ENCODE measurements at places on chromosomes 7 and 10.

DNA sequence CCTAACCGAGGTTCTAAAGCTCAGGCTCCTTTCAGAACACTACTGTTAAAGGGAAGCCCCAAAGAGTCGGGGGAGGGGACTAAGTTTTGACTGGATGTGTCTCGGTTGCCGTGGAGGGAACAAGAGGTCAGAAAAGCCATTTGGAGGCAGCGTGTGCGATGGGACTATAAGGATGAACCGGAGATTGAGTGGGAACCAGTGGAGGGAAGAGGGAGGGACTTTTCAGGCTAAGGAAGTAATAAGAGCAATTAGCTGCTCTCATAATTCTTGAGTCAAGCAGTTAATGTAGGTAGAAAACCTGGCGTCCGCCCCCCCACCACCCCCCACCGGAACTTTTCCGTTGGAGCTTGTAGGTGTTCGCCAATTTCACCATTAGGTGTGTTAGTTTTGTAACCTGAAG lies 491 bp upstream of the AKAP9 start:
- DNase-seq: no peak

GRCh38 chr7:155710530-155710929 lies 66.1 kb downstream of the RBM33 start:
- DNase-seq: no peak

- DNase-seq: no peak
These were observed 11.1 kb upstream of the ENO4 start for GRCh38 chr10:116838143-116838725.

DNA sequence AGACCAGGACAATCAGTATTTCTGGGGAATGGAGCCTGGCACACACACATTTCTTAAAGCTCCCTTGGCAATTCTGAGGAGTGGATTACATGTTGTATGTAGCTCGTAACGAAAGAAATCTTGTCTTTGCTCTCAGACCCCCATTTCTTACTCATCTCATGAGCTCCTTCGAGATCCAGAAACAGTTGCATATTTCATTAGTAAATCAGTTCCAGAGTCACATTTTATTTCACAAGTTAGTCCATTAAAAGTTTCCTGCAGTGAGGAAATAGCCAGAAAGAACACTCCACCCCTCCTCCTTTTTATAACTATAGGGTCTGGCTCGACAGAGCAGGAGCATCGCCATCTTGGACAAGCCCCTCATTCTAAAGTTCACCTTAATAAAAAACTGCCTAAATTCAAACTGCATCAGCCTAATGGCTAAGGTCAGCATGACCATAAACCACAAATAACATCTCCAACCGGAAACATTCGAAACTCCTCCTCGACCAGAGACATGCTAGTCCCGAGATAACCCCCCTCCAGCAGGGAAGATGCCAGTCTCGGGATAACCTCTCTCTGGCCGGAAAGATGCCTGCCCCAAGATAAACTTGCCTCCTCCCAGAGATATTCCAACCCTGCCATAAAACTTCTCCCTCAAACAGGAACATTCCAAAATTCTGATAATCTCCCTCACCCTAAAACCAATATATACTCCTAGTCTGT lies 7.4 kb downstream of the EGFR start:
- no peak for DNase-seq

GRCh38 chr7:112160130-112160770 lies 45.9 kb downstream of the DOCK4 start:
- DNase-seq: no peak

DNA sequence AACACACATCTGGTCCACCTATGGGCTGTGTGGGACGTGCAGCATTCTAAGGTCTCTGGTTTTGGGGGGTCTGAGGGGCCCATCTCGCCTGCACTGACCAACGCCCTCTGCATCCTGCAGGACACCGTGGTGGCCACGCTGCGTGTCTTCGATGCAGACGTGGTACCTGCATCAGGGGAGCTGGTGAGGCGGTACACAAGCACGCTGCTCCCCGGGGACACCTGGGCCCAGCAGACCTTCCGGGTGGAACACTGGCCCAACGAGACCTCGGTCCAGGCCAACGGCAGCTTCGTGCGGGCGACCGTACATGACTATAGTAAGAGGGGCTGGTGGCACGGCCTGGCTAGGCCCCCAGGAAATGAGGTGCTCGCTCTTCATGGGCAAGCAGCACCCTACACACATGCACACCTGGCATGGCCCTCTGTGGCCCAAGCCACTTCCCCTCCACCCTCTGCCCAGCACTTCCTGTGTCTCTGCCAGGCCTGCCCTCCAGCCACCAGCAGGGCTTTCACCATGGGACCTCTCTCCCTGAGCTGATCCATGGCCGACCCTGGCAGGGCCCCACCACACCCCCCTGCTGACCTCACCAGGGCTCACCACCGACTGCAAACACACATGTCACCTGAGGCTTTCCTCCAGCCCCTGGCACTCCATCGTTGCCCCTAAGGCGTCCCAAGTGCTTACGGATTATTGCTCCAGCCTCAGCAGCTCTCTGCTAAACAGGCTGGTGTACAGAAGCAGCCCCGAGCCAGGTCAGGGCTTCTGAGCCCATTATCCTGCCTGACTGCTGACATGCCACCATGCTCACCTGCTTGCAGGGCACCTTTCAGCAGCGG lies 29.6 kb downstream of the RET start:
- no peak for DNase-seq

- no peak for DNase-seq
These were observed 67.2 kb downstream of the ADD3 start for GRCh38 chr10:110074758-110075671.

DNA sequence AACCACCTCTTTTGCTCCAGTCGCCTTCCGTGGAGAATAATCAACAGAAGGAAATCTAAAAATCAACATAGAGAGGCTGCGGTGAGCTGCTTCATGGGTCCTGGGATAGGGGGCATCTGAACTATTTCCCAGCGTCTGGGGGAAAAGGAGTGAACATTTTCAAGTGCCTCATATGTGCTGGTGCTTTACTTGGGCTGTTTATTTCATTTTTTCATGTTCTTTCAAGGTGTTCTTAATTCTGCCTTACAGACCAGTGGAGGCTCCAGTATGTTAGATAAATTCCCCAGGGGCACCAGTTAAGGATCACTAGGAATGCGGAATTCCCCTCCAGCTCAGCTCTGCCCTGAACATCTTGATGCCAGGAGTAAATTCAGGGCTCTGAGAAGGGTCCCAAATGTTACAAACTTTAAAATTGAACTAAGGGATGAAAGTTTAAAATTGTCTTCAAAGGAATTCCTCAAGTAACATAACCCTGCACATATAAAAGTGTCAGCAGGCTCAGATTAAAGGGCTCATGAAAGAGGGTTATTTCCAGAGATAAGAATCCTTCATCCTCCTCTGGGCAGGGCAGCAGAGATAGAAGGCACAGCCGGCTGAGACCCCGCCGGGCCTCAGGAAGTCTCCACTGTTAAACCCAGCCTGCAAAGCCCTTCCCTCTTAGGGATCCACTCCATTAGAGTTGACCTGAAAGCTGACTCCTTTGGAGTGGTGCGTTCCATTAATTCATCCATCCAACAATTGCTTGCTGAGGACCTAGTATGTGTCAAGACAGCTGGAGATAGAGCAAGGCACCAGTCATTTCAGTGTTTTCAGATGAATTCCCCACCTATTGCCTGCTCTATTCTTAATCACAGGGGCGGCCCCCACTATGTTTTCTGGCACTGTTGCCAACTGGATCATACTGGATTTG lies 345.8 kb downstream of the KCNMA1 start:
- DNase-seq: no peak

- no peak for DNase-seq
These were observed 4.9 kb downstream of the TRIM8 start for GRCh38 chr10:102648889-102649796.

DNA sequence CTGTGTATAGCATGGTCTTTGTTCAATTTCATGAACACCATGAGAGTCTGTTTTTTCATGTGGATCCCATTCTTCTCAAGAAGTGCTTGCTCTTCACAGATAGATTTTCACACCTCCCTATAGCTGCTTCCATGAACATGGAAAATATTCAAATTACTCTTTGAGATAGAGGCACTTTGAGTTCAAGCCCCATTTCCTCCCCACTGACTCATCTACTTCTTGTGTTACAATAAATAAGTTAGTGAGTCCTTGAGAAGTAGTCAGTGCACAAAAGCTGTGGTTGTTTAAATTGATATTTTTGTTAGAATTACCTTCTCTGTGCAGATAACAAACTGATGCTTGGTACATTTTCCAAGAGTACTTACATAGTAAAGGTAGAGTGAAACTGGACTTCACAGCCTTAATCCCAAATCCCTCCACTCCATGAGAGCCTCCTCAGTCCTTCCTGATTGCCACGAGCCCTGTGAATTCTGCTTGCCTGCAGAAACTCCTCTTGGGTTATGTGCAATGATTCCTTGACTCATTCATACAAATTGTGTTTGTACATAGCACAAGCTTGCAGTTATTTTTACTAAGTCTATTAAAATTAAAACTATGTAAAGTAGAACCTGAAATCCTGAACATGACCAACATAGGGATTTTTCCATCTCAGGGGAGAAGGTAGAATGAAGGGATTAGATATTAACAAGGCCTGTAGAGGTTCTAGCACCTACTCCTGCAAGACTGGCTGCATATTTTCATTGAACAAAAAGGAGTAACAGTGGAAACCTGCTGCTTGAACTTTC lies 496.2 kb downstream of the TNS3 start:
- DNase-seq: no peak

DNA sequence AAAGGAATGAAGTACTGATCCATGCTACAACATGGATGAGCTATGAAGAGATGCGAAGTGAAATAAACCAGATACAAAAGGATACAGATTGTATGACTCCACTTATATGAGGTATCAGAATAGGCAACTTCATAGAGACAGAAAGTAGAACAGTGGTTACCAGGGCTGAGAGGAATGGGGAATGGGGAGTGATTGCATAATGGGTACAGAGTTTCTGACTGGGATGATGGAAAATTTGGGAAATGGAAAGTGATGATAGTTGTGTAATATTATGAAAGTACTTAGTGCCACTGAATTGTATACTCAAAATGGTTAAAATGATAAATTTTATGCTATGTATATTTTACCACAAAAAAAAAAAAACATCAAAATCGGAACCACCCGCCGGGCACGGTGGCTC lies 3.9 kb downstream of the ATXN7L1 start:
- DNase-seq: no peak

DNA sequence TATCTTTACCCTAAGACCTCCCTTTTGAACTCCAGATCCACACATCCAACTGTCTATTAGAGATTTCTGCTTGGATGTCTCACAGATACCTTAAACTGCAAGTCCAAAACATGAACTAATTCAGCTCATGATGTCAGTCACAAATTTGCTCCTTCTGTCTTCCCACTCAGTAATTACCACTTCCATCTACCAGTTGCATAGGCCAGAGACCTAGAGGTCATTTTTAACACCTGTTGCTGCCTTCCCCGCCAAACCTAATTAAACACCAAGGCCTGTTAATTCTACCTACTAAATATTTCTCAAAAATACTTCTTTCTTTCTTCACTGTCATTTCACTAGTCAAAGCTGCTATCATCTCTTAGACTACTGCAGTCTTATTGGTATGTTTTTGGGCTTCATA lies 8.2 kb downstream of the SLK start:
- no peak for DNase-seq

DNA sequence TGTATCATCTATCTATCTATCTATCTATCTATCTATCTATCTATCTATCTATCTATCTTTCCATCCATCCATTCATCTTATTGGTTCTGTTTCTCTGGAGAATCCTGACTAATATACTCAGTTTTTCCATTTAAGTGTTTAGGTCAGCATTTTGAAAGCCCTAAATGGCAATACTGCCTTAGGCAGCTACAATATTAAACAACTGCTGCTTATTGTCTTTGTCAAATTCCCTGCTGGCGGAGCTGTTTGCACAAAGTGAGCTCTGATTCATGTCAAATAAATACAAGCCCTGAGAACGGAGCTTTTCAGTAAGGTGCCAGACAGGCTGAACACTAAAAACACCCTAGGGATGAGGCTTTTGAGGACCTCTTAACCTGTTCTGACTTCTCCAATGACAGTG lies 7.1 kb upstream of the KLHL7 start:
- DNase-seq: no peak

- DNase-seq: no peak
These were observed 101.1 kb downstream of the PLXNA4 start for GRCh38 chr7:132475037-132475668.

DNA sequence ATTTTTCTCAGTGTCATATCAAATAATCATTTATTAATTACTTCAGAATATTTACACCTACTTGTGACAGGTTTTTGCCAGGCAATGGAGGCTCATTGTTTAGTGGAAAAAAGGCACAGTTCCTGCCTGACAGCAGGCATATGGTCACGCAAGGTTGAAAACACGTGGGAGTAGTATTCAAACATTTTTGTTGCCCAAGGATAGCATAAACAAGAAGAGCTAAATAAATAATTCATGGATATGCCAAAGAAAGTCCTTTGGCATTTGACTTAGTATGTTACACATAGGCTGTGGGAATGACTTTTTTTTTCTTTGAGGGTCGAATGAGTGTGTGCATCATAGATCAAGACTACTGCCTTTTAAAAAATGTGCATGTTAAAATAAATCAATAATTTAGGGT lies 120.5 kb upstream of the SEMA3E start:
- DNase-seq: no peak

DNA sequence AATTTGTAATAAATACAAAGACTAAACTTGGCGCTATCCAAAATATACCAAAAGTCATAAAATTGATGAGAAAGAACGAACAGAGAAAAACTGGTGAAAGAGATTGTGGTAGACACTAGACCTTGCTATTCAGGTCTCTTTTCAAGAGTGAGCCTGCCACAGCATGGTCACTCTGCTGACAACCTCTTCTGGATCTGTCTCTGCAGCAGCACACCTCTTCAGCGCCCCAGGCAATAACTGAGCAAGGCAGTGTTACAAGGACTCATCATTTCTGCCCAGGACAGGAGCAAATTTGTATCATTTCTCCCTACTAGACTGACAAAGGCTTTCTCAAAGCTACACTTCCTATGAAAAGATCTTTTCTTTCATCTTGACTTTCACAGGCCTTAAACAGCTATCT lies 976.0 kb downstream of the DNAJB9 start:
- DNase-seq: no peak

- no peak for DNase-seq
These were observed 22.0 kb downstream of the UMAD1 start for GRCh38 chr7:7662527-7662926.

DNA sequence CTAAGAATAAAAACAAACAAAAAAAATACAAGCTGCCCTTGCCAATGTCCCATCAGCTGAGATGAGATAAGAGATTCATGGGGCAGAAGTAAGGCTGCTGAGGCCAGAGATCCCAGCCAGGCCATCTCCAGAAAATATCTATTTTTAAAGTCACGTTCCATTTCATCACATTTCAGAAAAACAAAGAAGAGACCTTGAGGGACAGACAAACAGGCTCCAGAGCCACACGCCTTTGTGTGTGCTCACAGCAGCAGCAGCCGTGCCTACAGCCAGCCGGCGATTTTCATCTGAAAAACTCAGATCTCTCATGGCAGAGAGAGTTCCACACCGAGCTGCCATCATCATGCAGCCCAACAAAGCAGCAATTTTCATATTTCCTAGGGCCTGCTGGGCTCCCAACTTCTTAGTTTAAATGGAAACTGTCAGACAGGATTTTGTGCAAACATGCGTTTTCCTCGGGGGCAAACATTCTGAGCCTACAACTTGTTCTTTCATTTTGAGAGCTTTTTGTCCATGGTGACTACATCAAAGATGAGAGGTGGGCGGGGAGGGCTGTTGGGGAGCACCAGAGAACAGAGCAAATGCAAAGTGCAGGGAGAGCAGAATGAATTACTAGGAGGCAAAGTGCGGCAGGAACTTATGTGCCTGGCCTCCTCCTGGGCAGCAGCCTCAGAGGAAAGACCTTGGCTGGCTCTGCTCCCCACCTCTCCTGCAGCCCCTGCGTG lies 38.8 kb downstream of the DLG5 start:
- no peak for DNase-seq

All from stimulated activated CD8-positive, alpha-beta memory T cell treated with anti-CD3 and anti-CD28 coated beads, Interleukin-4, amount 100 ng/mL, for 1 hour (primary cell).